HFF-Myc (cell line): ENCODE measurements at places on chromosomes 1 and 21.
A peak's percentile ranks its signal among the peaks of the same experiment; 100 is the strongest.

GRCh38 chr1:171740987-171741871 is 636 bp downstream of the VAMP4 start:
- no peak for DNase-seq

GRCh38 chr1:215744419-215744818 is 177.3 kb downstream of the KCTD3 start:
- DNase-seq, result no peak

- DNase-seq, result no peak
These were observed 81.6 kb downstream of the NPHP4 start for GRCh38 chr1:5910666-5911065.

DNA sequence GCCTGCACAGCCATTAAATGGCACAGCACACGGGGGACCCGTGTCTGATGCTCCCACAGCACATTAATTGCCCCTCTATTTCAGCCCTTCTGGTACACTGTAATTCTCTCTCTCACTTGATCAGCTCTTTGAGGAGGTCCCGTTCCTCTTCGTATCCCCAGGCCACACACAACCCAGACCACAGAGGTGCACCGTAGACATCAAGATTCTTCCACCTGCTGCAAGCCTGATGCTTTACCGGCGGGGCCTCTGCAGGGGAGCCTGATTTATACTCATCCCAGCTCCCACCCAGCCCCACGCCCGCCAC is 759 bp downstream of the SMYD3 start:
- no peak for DNase-seq

GRCh38 chr1:31671561-31672201 is 27.0 kb upstream of the PEF1 start:
- no peak for DNase-seq

GRCh38 chr1:159880430-159880829 is 18.0 kb upstream of the VSIG8 start:
- no peak for DNase-seq

GRCh38 chr1:18646786-18647410 is 16.3 kb downstream of the PAX7 start:
- no peak for DNase-seq

DNA sequence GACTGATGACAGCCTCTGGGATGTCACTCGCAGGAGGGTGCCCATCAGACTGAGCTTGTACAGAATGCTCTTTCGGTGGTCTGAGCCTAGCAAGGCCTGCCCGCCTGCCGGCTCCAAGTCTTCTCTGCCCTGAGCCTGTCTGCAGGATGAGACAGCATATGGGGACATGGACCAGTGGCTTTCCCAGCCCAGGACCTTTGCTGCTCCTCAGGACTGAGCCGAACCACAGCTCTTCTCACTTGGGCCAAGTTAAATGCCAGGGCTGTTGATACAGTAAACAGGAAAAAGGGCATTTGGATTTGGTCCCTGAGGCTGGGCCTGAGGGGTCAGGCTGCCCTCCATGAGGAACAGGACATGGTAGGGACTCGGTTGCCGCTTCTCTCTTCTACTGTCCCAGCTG is 64.3 kb upstream of the EPS8L3 start:
- no peak for DNase-seq

DNA sequence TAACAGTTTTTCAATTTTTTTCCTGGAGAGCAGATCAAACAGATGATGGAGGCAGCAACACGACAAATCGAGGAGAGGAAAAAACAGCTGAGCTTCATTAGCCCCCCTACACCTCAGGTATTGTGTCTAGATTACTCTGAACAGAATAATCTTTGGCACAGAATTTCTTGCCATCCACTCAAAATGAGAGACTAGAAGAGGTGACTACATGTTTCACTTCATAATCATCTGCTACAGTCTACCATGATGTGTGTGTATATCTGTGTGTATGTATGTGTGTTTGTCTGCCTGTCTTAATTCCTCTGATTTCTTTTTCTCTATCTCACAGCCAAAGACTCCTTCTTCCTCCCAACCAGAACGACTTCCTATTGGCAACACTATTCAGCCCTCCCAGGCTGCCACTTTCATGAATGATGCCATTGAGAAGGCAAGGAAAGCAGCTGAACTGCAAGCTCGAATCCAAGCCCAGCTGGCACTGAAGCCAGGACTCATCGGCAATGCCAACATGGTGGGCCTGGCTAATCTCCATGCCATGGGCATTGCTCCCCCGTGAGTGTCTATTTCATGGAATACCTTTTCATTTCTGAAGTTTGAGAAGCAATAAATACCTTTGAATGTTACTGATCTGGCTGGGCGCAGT is 11.4 kb downstream of the PRPF3 start:
- DNase-seq, result no peak

DNA sequence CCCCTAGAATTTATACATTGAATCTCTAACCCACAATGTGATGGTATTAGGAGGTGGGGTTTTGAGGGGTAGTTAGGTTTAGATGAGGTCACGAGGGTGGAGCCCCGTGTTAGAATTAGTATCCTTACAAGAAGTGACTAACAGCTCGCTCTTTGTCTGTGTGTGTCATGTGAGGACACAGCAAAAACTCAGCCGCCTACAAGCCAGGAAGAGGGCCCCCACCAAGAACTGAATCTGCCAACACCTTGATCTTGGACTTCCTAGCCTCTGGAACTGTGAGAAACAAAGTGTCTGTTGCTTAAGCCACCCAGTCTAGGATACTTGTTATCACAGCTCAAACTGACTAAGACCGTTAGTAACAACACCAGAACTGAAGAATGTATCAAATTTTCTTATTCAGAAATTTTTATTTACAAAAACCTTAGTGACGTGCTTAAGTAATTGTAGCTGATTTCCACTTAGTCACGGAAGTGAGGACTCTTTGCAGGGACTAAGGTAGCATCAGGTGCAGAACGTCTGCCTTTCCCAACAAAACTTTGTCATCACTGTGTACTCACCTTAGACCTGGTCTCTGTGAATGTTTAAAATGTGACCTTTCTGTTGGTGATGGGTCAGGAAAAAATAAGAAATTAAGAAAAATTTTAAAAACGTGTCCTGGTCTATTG is 24.5 kb upstream of the LRRC8C start:
- no peak for DNase-seq

GRCh38 chr21:27646691-27647090 is 679.8 kb upstream of the ADAMTS5 start:
- no peak for DNase-seq

- DNase-seq, result no peak
These were observed 12.1 kb upstream of the ADAMTSL4 start for GRCh38 chr1:150536836-150537731.

DNA sequence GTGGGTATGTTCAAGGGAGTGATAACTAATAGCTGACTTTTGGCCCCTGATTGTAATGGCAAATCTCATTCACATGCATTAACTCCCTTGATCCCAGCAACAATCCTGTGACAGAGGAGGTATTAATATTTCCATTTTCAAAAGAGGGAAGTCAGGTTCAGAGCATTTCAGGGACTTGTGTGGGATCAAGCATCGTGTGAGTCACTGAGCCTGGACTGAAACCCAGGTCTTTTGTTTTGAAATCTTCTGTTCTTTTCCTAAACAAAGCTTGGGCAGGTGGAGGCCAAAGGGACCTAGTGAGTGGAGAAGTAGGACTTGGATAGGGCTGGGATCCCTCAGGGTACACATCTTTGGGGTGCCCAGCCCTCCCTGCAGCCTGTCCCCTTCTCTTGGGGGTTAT is 37.9 kb downstream of the ETNK2 start:
- DNase-seq, result no peak

DNA sequence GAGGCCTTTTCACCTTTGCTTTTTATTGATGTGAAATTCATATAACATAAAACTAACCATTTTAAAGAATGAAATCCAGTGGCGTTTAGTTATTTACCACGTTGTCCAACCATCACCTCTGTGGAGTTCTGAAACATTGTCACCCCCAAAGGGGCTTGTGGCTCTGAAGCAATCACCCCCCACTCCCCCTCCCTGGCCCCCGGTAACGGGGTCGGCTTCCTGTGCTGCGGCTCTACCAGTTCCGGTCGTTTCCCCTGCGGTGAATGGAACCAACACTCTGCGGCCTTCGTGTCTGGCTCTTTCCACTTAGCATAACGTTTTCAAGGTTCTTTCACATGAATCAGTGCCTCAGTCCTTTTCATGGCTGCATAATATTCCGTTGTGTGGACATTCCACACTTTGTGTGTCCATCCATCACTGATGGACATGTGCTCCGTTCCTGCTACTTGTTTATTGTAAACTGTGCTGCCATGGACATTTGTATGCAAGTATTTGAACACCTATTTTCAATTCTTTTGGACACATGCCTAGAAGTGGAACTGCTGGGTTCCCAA is 1.8 kb upstream of the ISG15 start:
- no peak for DNase-seq

GRCh38 chr1:147613506-147613905 is 56.8 kb downstream of the ACP6 start:
- DNase-seq, result peak; percentile 59

GRCh38 chr1:173603056-173603591 is at the start of gene SLC9C2:
SLC9C2 (minus strand) TSS chr1:173603072; CDS start chr1:173601776, 1,296 bp downstream.
- no peak for DNase-seq

DNA sequence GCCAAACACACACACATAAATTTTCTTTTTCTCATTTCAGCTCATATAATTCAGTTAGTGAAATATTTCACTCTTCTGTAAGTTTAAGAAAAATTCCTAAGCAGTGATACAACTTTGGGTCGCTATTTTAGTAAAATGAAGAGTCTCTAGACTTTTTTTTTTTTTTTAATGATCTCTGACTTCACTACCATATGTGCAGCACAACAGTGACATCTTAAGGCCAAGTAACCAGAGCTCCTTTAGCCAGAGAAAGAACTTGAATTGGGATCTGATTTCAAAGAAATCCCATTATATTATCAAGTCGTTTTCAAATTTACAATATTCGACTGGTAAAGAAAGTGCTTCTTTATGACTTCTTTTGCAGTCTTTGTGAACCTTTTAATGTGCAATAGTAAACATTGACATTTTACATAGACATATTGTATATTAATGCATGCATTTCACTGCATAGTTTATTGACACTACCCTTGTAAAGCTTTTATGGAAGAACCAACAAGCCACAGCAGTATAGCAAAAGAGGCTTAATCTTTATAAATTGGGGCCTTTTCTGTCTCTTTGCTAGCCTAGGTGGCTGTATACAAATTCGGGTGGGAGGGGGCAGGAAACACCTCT is 62.2 kb downstream of the LRRC40 start:
- DNase-seq, result peak; percentile 20

DNA sequence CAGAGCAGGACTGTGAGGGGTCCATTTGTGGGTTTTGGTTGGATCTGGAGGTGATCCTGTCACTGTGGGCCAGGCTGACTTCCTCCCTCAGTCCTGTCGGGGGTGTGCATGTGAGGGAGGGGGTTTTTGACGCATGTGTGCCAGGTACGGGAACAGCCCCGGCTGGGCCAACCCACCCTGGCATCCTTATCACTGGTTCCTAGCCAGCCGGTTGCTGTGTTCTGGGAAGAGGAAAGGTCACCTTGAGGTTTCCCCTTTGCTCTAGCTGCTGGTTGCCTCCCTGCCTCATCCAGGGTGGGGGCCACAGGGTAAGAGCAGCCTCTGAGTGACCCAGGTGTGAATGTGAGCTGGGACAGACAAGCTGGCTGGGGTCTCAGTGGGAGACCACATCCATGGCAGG is 2.5 kb downstream of the SLC26A9 start:
- DNase-seq, result no peak

DNA sequence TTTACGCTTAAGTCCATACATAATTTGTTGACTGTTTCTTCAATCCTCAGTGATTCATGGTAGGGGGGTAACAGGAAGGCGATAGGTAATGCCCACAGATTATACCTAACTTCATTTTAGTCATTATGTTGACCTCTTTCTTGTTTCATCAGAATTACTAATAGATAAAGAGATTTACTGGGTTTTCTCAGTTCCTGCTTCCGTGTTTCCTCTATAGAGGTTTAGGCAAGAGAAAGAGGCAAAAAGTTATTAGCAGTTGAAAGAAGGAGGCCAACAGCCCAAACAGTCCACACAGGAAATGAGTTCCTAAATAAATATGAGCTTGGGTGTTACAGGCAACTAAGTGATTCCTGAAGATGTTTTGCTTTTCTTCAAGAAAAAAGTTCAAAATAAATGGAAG is 17.9 kb upstream of the CLCA1 start:
- no peak for DNase-seq

- DNase-seq, result peak; percentile 71
These were observed 63.7 kb downstream of the MAP10 start for GRCh38 chr1:232868793-232869491.

GRCh38 chr1:160954158-160955104 is at the start of gene ITLN2:
ITLN2 (minus strand) TSS chr1:160954809; CDS start chr1:160954741, 68 bp downstream.
- DNase-seq, result no peak

GRCh38 chr1:186066411-186066810 is 308.6 kb downstream of the TPR start:
- DNase-seq, result no peak

DNA sequence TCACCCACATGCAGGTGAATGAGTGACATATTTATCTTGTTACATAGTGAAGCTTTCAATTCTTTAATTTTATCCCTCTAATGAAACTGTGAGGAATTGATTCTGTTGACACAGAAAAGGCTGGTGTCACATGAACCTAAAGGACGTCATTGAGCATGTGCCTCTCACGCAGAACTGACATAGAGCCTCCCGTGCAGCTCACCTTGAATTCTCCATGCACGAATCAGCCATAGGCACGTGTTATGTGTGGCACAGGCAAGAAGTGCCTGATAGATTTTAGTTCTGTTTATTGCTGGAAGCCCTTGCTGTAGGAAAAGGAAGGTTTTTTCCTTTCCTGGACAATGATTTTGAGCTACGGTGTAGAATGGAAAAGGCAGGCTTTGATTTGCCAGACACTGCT is 11.3 kb downstream of the ADARB1 start:
- no peak for DNase-seq

DNA sequence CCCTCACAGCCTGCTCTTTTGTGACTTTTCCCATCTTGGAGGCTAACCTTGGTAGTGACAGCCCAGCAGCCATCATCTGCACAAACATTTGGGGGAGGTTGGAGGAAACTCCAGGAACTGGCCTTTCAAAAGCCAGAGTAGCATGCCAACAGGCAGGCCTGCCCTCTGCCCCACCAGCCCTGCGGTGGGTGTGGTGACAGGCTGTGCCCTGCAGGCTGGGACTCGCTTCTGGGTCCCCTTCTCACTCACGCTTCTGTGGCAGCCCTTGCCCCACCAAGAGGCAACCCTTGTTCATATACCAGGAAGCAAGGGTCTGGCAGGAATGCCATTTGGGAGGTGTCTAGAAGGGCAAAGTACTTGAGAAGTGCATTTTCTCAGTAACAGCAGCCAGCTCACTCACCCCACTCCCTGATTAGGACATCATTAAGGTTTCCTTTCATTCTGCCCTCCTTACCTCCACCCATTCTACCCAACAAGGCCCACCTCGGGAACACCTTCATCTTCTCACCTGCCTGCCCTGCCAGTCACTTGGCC is 20.8 kb upstream of the FAM3B start:
- DNase-seq, result no peak

GRCh38 chr1:169102567-169102966 is 3.9 kb upstream of the ATP1B1 start:
- peak; percentile 35 for DNase-seq

- DNase-seq, result no peak
These were observed 7.3 kb downstream of the PPP2R5A start for GRCh38 chr1:212292250-212293105.

DNA sequence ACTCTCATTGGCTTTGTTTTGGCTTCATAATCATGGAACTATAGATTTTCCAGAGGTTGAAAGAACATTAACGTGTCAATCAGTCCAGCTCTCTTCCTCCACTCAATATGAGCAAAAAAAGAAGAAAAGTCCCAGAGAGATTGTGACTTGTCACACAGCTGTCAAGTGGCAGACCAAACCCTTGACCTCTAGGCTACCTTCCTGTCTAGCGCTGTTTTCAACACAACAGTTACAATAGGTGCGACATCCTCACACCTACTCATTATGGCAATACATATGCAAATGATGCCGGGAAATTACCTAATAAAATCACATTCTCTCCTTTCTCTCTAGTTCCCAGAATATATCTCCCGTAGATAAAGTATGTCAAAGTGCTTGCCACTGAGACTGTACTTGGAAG is 1.1 kb downstream of the WARS2 start:
- no peak for DNase-seq
